ENCODE measurements at places on chromosomes 2 and 18.

DNA sequence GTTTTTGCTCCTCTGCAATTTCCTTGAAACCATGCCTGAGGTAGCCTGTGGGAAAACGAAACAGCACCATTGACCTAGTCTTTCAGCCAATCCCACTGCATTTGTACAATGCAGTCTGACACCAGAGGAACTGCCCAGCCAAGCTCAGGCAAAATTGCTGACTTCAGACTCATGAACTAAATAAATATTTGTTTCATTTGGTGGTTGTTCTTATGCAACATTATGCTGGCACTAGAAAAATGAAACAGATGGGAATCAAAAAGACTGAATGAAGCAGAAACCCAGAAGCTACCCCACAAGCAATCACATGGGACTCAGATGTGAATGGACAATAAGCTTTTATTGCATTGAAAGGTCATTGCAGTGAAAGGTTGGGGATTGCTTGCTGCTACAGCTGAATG, 1.7 kb downstream of the NAT8 start:
- DNase-seq = no peak

DNA sequence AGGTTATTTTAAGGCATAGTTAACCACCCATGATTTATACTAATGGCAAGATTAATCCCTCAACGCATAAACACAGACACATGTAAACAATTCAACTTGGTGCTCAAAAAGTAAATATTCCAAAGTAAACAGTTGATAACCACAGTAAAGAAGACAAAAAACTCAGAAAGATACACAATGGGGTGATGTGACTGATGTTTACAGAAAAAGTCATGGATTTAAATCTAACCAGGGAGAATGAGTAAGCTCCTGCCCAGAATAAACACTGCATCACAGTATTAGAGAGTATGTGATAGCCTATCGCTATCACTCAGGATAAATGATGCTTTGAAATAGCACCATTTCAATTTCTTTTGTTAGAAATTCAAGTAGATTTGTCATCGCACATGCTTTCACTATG, 49.3 kb downstream of the HIBCH start:
- no peak for DNase-seq

DNA sequence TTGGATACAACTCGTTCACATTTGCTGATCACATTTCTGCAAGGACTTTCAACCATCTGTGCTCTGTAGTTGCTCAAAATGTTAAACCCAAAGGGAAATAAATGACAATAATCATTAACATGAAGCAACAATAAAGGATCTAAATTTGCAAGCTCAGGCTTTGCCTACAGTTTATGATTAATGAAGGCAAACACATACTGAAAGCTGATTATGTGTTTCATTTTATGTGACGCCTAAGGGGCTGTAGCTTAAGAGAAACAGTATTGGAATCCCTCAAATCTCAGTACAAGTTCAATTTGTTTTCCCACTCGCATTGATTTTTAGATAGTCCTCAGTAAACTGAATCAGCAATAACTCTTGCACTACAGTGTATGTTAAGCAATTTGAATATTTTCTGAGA, 160.3 kb upstream of the FSIP2 start:
- no peak for DNase-seq

DNA sequence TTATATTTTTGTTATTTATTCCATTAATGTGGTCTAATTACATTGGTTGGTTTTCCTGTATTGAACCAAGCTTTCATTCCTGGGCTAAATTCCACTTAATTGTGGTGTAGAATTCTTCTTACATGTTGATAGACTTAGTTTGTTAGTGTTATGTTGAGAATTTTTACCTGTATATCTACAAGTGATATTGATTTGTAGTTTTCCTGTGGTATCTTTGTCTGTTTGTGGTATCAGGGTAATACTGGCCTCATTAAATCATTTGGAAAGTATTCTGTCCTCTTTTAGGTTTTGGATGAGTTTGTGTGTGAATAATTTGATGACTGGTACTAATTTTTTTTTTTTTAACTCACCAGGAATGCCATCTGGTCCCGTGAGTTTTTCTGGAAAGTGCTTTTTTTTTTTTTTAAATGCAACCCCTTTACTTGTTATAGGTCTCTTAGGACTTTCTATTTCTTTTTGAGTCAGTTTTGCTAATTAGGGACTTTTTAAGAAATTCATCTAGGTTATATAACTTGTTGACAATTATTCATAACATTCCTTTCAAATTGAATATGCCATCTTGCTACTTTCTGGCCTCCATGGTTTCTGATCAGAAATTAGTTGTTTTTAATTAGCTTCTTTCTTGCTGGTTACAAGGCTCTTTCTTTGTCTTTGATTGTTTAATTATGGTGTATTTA, 232.8 kb downstream of the CCDC85A start:
- DNase-seq = no peak

DNA sequence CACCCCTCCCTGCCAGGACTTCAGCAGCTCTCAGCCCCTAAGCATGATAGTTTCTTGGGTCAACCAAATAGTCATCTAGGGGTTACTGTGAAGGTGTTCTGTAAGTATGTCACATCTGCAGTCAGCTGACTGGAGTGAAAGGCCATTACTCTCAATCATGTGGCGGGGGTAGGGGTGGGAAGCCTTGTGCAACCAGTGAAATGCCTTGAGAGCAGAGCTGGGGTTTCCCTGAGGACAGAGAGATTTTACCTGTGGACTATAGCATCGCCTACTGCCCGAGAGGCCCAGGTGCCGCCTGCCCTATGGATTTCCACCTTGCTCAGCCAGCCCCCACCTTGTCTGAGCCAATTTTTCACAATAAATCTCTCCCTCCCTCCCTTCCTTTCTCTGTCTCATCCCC, 20.9 kb upstream of the KLF11 start:
- DNase-seq = no peak

GRCh38 chr18:75159238-75159518, 49.8 kb downstream of the PTGR3 start:
- DNase-seq = no peak

DNA sequence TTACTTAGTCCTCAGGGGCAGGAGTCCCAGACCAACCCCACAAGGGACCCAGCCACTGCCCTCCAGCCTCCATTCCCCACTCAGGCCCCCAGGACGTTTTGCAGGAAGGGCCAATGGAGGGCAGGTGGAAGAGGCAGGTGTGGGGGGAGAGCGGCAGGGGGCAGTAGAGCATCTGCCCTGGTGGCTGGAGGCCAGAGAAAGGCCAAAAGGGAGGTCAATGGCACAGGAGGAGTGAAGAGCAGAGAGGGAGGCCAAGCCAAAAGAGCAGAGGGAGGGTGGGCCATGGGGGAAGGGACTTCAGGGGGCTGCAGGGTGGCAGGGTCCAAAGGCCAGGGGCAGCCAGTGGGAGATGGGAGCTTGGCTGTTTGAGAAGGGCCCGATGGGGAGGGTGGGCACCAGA, 17.3 kb upstream of the GPR55 start:
- DNase-seq = no peak

DNA sequence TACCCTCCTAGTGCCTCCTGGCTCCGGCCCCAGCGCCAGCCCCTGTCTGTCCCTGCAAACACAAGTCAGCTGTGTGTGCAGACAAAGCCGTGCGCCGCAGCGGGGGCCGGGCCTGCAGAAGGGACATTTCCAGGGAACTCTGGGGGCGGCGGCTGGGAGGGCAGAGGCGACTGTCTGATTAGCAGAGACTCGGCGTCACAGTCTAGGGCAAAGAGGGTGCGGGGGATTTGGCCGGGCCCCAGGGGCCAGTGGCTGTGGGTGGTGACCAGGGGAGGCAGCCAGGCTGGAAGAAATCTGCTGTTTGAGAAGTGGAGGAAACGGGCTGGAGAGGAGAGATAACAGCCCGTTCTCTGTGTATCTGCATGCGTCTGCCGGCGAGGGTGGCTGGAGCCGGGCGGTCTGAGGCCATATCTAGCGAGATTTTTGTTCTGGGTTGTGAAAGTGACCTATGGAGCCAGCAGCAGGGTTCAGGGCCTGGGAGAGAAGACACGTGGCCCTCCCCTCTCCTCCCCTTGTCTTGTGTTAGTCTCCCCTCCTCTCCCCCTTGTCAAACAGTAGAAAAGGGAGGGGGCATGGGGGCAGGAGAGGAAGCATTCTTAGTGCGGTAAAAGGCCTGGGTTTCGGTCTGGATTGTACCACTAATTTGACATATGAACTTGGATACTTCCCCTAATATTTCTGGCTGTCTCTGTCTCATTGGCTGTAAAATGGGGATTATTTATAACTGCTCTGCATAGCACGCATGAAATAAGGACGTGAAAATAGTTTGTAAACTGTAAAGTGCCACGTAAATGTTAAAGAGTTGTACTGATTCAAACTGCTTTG, 169.4 kb downstream of the SMAD7 start:
- no peak for DNase-seq

- DNase-seq = peak; percentile 22
These were observed 64.5 kb upstream of the ZCCHC2 start for GRCh38 chr18:62458346-62458745.

- no peak for DNase-seq
These were observed 300.1 kb downstream of the TDRD15 start for GRCh38 chr2:21423854-21424253.

DNA sequence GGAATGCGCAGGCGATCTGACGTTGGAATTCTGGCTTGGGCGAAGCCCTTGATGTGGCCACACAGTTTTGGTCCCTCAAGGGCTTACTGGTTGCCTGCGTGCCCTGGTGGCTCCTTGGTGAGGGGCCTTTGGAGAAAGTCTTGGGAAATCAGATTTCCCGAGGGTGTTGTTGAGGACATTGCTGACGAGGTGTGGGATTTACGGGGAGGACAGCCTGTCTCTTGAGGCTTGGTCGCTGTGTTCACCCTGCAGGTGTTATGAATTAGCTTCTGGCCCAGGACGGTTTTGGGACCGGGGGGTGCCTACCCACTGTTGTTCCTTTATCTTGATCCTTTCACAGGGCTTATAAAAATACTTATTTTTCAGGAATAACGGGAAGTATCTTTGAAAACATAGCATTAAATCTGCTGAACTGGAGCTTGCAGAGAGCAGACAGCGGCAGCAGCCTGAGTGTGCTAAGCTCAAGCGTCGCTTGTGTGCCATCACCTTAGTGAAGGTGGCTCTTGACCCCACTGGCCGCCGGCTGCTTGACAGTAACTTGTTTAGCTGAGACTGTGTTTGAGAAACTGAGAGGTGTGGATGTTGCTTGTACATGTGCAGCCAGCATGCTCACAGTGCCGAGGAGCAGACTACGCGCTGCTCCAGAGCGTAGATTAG, 4.2 kb downstream of the CTDP1 start:
- no peak for DNase-seq

GRCh38 chr18:43634994-43635393, 357.7 kb upstream of the SYT4 start:
- DNase-seq = peak; percentile 95

- DNase-seq = no peak
These were observed 19.3 kb downstream of the CCDC88A start for GRCh38 chr2:55400332-55400731.

GRCh38 chr2:236604575-236605344, 35.1 kb downstream of the ACKR3 start:
- no peak for DNase-seq

DNA sequence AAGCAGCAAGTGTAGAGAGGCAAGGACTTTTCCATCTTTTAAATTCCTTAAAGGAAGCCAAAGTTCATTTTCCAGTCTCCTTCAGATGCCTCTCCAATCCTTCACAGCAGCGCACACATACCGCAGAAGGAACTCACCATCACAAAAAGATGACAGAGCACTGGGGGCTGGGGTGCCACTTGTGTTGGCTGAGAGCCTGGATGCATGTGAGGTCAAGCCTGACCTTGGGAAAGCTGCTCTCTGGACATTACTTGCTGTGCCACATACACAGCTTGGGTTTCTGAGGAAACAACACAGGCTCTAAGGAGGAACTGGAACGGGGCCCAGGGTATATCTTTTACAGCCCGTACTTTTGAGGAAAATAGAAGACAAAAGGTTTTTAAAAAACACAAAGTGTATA, 364.3 kb upstream of the MEX3C start:
- DNase-seq = no peak

- no peak for DNase-seq
These were observed 250.6 kb upstream of the KCNJ3 start for GRCh38 chr2:154447727-154448418.

GRCh38 chr2:208179028-208179609, 10.7 kb downstream of the C2orf80 start:
- DNase-seq = no peak

GRCh38 chr18:21085579-21086166, 25.9 kb downstream of the ROCK1 start:
- DNase-seq = no peak

- DNase-seq = no peak
These were observed 808.9 kb downstream of the SUCLG1 start for GRCh38 chr2:83650161-83650560.

DNA sequence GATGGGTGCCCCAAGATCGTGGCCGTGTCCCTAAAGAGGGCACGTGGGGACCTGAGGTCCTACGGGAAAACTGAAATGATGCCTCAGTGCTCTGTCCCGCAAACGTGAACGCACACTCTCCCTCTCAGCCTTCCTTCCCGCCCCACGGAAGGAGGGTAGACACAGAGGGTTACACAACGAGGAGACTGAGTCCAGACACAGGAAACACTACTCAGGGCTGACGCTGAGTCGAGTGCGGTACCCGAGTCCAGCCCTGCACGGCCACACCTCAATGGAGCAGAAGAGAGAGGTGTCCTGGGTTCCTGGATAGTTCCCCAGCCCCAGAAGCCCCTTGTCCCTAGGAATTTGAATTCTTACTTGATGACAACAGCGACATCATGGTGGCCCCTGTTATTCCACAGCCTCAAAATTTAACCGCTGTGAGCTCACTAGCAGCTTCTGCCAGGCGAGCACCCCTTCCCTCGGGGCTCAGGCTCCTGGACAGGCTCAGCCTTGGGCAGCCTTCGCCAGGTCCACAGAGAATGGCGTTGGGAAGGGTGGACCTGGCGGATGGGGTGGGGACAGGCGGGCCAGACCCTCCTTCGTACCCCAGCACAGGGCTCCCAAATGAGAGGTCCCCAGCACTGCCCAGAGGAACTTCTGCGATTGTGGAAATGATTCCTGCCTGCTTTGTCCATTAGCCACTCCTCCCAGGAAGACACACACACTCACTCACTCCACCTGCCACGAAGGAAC, 980 bp upstream of the RNPEPL1 start:
- DNase-seq = no peak

All from NCI-H146 (cell line).